Dermis blood vessel endothelial cell (primary cell): ENCODE measurements at places on chromosomes 11 and 22. TPM values are rescaled to one million over a fixed set of nuclear protein-coding genes. Genes with fewer than 3 reads are reported as not detected.

DNA sequence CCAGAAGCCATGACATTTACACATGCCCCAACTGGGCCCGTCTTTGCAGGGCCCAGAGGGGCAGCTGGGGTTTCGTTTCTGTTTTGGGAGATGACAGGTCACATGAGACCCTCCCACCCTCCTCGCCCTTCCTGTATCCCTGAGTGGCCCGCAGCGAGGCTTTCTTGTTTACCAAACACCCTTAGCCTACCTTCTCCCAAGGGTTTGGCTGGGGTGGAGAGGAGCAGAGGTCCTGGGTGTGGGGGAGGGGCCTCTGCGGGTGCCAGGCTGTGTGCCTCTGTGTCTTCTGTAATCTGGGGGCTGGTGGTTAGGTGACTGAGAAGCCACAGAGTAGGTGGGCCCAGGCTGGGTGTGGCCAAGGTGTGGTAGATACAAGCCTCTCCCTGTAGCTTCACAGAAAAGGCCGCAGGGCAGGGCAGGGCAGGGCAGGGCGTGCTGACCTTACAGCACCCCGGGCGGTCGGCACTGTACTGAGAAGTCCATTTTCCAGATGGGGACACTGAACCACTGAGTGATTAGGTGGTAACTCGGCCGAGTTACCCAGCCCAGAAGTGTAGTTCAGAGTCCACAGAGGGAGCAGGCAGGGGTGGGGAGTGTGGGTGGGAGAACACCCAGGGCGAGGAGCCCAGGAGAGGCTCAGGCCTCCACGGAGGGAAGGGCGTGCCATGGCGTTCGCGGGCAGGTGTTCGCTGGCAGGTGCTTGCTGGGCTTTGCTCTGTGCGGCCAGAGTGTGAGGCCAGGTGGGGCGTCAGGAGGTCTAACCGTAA, 8.7 kb downstream of the PRR5 start:
- DNase-seq, result no peak

Gene CSKMT
- total RNA-seq, result 5.2 and 5.8 TPM in 2 replicates

Gene ALG9
- 28.7 and 31.8 TPM in 2 replicates for total RNA-seq

DNA sequence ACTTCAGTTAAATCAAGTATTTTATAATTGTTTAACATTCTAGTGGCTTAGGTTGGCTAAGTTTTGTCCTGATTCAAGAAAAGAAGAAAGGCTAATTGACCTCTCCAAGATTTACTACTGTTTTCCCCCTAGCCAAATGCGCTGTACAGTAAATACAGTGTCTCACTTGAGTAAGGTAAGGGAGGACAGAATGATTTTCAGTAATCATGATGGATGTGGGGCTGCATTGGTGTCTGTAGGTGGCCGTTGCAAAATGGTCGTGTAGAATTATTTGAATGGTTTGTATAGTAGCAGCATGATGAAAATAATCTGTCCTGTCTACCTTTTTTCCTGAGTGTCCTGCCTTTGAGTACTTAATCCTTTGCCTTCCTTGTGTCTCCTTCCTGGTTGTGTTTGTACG, 4.6 kb downstream of the CECR2 start:
- no peak for DNase-seq
